ENCODE measurements at places on chromosomes 7 and 10.
A peak's percentile ranks its signal among the peaks of the same experiment; 100 is the strongest.

- no peak for DNase-seq
Observed at GRCh38 chr10:1738950-1739349, 1.6 kb upstream of the ADARB2 start.

GRCh38 chr7:140402178-140402835 is 1.6 kb upstream of the RAB19 start:
- no peak for DNase-seq

GRCh38 chr10:74923556-74923955 is 97.2 kb downstream of the KAT6B start:
- DNase-seq: no peak

DNA sequence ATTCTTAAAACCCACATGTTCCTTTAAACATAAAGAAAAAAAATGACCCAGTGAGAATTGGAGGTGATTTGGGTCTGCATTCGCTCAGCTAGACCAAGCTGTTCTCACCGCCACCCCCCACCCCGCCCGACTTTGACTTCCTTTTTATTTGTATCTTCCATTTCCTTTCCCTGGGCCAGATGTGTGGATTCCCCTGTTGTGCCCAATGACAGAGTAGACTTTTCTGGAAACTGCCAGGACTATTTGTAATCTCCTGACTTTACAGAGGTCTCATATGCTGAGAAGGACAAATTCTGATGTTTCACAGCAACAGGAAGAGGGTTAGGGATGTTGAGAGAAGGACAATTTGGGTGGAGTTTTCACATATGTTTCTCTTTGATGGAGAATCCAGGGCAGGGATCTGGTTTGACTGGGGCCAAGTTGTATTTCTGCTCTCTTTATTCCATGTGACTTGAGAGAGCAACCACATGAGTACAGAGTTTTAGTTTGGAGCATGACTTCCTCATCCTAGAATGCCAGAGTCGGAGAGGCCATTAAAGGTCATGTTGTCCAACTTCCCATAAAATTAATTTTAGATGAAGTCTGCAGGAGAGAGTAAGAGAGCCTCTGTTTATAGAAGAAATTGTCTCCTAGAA is 1023.2 kb downstream of the LRMDA start:
- no peak for DNase-seq

DNA sequence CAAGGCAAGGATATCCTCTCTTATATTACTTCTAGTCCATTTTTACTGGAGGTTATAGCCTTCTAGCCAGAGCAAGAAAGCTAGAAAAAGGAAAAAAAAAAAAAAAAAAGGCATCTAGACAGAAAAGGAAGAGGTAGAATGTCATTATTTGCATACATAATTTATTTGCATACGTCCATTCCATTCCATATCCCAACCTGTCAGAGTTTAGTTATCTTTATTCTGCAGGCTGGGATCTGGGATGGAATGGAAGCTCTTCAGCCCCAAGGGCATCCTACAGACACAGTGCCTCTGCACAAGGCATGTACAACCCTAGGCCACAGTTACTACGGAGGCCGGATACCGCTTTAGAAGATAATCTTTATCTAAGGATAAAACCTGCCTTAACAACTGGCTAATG is 9.6 kb downstream of the CH25H start:
- no peak for DNase-seq

- DNase-seq: no peak
Observed at GRCh38 chr10:35276889-35277288, 59.4 kb upstream of the CCNY start.

- DNase-seq: no peak
Observed at GRCh38 chr7:94507962-94508361, 1.6 kb upstream of the CASD1 start.

- no peak for DNase-seq
Observed at GRCh38 chr10:117186832-117187615, 10.3 kb upstream of the KCNK18 start.

DNA sequence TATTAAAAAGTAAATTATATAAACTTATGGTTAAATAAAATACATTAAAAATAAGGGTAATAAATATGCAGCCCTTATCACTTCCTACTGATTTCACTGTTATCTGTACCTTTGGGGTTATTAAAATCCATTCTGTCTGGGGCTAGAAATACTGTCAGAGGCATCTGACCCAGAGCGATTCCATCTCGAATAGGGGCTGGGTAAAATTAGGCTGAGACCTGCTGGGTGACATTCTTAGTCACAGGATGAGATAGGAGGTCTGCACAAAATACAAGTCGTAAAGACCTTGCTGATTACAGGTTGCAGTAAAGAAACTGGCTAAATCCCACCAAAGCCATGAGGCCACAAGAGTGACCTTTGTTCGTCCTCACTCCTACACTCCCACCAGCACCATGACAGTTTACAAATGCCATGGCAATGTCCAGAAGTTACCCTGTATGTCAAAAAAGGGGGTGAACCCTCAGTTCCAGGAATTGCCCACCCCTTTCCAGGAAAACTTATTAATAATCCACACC is 77.6 kb downstream of the COBL start:
- DNase-seq: no peak

DNA sequence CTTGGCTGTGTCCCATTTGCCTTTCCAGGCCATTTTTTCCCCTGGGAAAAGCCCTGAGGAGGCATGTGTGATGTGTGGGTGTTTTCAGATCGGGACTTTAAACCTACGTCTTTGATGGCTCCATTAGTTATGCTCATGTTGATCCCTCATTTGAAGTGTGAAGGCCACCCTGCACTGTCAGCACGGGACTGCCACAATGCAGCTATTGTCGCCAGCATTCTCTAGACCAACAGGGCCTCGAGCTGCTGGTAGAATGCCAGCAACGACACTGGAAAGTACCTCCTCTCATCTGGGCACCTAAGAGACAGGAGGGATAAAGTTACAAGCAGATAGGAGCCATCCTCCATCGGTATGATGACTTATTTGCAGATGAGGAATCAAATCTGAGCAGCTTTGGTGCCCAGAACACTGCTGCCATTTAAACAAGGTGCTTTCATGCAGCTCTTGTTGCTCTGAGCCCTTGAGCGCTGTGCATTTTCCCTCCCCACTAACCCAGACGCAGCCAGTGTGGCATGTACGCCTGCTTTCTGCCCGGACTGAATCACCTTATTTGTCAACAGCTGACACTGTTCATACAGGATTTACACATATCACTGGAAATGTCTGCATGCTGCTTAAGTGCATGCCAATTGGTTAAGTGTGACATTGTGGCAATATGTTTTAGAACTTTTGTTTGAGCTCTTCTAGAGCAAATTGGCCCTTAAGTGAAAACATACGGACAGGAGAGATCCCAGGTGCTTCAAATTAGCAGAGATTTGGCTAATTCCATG is 175.0 kb upstream of the PITRM1 start:
- DNase-seq: no peak

- DNase-seq: no peak
Observed at GRCh38 chr10:127755753-127756152, 18.8 kb downstream of the FOXI2 start.

GRCh38 chr10:34933676-34934075 is 118.6 kb upstream of the PARD3 start:
- no peak for DNase-seq

DNA sequence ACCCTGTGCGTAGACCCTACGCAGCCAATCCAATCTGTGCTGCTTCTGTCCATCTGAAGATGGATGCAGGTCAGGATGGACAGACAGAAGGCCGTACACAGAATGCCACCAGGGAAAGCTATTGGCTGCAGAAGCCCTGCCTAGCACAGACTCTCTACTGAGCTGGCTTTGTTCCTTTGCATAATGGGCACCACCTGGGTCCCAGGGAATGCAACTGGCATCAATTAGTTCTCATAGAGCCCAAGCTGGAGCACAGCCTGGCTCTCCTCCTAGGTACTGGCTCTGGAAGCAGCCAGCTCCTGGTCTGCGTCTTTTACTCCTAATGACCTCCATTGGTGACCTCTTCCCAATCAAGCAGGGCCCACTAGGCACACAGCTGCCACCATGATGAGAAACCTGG is 26.8 kb upstream of the CACUL1 start:
- DNase-seq: no peak

DNA sequence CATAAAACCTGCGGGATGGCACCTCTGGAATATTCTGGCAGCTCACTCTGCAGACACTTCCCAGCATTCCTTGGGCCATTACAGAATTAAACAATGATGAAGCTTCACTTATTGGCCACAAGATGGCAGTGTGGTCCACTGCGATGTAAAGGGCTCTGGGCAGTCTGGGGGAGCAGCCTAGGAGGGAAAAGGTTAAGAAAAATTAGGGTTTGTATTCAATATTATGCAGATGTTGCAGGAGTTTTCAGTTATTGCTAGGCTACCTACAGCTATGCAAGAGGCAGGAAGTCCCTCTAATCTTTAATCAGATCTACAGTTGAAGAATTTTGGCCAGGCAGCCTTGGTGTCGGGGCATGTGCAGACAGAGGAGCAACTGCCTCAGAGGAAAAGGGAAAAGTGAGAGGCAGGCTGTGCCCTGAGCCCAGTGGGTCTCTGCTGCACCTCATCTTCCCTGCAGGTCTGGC is 233.2 kb upstream of the PRSS1 start:
- peak; percentile 57 for DNase-seq

GRCh38 chr7:98372993-98373392 is 27.9 kb downstream of the BAIAP2L1 start:
- DNase-seq: no peak

- DNase-seq: no peak
Observed at GRCh38 chr7:18873734-18874336, 243.6 kb downstream of the TWIST1 start.

DNA sequence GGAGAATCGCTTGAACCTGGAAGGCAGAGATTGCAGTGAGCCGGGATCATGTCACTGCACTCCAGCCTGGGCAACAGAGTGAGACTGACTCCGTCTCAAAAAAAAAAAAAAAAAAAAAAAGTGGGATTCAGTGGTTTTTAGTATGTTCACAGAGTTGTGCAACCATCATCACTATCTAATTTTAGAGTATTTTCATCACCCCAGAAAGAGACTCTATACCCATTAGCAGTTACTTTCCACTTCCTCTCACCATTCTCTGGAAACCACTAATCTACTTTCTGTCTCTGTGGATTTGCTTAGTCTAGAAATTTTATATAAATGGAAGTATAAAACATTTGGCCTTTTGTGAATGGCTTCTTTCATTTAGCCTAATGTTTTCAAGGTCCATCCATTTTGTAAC is 113.4 kb downstream of the ST7 start:
- DNase-seq: no peak

GRCh38 chr7:82443036-82443546 is 486 bp downstream of the CACNA2D1 start:
- DNase-seq: peak; percentile 41

GRCh38 chr7:471191-471865 is 48.3 kb downstream of the PDGFA start:
- DNase-seq: no peak

DNA sequence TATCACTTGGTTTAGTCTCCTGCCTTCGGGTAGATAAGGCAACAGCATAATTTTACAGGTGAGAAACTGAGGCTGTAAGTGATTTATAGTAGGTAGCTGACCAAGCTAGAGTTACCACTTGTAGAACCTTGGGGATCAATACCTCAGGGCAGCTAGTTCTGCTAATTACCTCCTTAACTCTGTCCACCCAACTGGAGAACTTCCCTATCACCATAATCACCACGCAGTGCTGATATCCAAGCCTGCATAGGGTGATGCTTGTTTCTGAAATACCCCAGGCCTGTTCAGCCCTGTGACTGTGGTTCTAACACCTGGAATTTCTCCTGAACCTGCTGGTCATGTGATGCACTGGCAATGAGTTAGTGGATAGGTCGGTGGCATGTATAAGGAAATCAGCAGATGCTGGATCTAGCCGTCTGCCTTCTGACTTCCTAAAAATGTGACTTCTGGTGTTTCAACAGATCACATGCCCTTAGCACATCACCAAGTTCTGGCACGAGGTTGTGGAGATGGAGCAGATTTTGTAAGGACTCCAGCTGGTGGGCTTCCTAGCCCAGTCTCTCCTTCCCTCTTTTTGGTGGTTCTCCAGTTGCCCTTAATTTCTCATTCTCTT is 15.3 kb downstream of the PLAU start:
- DNase-seq: no peak

DNA sequence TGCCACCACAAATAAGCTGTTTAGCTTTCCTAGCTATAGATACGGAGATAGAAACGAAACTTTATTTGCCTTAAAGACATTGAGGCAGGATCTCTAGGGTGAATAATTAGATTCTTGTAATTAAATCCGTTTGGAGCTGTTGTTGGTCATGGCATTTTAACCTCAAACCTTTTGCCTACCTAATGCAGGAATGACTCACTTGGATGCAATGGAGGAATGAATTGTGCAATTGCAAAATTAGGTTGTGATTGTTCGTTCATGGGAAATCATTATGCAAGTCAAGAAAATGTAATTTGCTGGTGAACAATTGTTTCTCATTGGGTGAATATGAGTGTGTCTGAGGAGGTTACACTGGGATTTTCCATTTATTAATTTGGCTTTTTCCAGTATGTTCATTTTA is 703.5 kb downstream of the GATA3 start:
- no peak for DNase-seq

DNA sequence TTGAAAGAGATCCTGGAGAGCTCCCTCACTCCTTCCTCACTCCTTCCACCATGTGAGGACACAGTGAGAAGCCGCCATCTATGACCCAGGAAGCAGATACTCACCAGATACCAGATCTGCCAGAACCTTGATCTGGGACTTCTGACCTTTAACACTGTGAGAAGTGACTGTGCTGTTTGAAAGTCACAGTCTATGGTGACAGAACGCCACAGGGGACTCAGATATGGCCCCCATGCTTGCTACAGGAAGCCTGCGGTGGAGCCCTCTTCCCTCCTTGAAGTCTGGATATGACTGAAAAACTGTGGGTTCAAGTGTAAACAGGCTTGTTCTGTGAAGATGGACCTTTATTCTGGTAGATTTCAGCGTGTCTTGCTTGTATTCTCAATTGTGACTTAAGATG is 297.8 kb downstream of the KLF6 start:
- no peak for DNase-seq

- no peak for DNase-seq
Observed at GRCh38 chr7:71198887-71199286, 66.9 kb downstream of the GALNT17 start.

- no peak for DNase-seq
Observed at GRCh38 chr10:111233439-111233838, 156.6 kb downstream of the ADRA2A start.

GRCh38 chr7:133354546-133355324 is 101.9 kb downstream of the EXOC4 start:
- no peak for DNase-seq
